ENCODE measurements at places on chromosomes 4 and X.

DNA sequence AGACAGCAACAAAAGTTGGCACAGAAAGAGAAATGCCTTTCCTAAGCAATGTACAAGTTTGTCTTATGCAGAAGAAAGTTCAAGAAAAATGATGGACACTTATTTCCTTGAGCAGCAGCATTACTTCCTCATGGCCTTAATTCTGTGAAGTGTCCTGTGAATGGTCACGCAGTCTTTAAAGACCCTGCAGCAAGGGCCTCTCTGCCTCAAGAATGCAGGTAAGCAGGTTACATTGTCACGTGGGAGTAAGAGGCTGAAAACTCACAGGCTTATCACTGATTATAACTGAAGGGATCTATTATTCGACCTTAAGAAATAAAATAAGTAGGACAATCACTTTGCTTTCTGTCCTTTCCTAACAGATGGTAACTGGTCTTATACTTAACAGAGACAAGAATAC is 109.1 kb downstream of the ATP8A1 start:
- no peak for DNase-seq
- H3K27ac ChIP-seq: no peak overlapping the region
- no peaks in the 10 kb centered on the region for H3K4me1 ChIP-seq
- peaks cover 16% of the 10 kb centered on the region for H3K36me3 ChIP-seq

GRCh38 chr4:94889946-94890345 is 132.2 kb downstream of the BMPR1B start:
- H3K36me3 ChIP-seq: no peaks in the 10 kb centered on the region
- no peak overlapping the region for H3K4me3 ChIP-seq
- DNase-seq: no peak
- H3K27me3 ChIP-seq: no peaks in the 10 kb centered on the region
- H3K27ac ChIP-seq: no peak overlapping the region
- H3K4me1 ChIP-seq: no peaks in the 10 kb centered on the region

GRCh38 chr4:40763228-40763716 is 13.5 kb downstream of the NSUN7 start:
- peaks cover 7% of the 10 kb centered on the region for H3K4me1 ChIP-seq
- no peak for DNase-seq
- H3K27ac ChIP-seq: no peak overlapping the region
- H3K4me3 ChIP-seq: no peak overlapping the region
- no peaks in the 10 kb centered on the region for H3K27me3 ChIP-seq

GRCh38 chr4:2250357-2251072 is 8.6 kb upstream of the HAUS3 start:
- peaks cover 5% of the 10 kb centered on the region for H3K4me1 ChIP-seq
- H3K27me3 ChIP-seq: no peaks in the 10 kb centered on the region
- H3K36me3 ChIP-seq: peaks cover 13% of the 10 kb centered on the region
- no peak for DNase-seq

DNA sequence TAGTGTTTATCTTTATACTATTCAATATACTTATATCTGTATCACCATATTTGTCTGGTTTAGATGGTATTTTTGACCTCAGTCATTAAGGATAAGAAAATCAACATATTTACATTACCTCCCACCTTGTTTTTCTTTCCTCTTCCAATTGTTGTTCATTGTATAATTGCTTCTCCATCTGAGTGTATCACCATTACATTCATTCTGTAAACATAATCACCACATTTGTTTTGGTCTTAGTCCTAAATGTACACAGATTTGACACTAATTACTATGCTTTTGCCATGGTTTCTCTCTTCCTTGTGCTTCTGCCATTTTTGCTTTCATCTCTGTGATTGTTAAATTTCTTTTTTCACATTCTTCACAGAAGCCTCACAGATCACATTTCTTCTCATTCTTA is 12.7 kb downstream of the ARMCX6 start:
- DNase-seq: no peak
- H3K4me3 ChIP-seq: no peak overlapping the region
- H3K4me1 ChIP-seq: no peaks in the 10 kb centered on the region
- H3K36me3 ChIP-seq: no peaks in the 10 kb centered on the region

DNA sequence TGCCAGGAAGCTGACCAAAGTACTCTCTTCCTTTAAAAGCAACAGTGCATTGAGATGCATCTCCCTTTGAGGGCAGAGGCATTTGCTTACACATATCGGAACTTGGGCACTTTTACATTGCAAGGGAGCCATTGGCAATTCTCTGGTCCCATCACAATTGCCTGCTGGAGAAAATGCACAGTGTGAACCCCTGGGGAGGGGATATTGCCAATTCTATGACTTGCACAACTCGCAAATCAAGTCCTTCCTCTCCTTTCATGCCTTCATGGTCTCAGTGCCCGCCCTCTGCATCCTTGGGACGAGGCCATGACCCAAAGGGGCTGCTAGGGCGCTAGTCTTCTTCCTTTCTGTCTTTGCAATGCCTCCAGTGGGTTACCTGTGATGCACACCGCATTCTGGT is 14.9 kb upstream of the PDZD4 start:
- no peaks in the 10 kb centered on the region for H3K36me3 ChIP-seq
- no peak for DNase-seq
- peaks cover 6% of the 10 kb centered on the region for H3K27me3 ChIP-seq
- no peak overlapping the region for H3K4me3 ChIP-seq
- H3K4me1 ChIP-seq: no peaks in the 10 kb centered on the region
- H3K27ac ChIP-seq: no peak overlapping the region

DNA sequence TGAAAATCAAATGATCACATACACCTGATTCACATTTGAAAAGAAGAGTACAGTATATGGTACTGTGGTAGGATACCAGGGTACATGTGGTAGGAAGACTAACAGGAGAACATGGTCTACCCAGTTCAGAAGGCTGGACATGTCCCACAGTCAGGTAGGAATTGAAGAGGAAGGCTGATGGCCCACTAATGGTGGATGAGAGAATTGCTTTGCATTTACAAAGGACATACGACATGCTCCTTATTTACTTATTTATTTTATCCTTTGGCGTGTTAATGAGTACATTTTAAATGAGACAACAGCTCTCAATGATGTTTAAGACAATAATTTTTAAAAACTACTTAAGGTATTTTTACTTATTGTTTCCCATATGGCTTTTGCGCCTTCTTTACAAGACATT is 106.7 kb upstream of the BMP2K start:
- H3K4me1 ChIP-seq: peaks cover 50% of the 10 kb centered on the region
- no peak overlapping the region for H3K4me3 ChIP-seq
- no peak for DNase-seq
- H3K27me3 ChIP-seq: no peaks in the 10 kb centered on the region
- no peak overlapping the region for H3K27ac ChIP-seq
- no peaks in the 10 kb centered on the region for H3K36me3 ChIP-seq

DNA sequence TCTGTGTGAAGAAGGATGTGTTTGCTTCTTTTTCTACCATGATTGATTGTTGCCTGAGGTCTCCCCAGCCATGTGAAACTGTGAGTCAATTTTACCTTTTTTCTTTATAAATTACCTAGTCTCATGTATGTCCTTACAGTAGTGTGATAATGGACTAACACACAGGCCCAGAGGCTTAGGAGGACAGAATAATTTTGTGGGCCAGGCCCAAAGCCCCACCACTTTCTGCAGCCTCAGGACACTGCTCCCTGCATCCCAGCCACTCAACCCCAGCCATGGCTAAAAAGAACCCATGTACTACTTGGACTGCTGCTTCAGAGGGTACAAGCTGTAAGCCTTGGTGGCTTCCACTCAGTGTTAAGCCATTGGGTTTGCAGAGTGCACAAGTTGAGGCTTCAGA is 512.7 kb upstream of the CT83 start:
- H3K4me1 ChIP-seq: no peaks in the 10 kb centered on the region
- H3K27ac ChIP-seq: no peak overlapping the region
- H3K27me3 ChIP-seq: no peaks in the 10 kb centered on the region
- DNase-seq: no peak

DNA sequence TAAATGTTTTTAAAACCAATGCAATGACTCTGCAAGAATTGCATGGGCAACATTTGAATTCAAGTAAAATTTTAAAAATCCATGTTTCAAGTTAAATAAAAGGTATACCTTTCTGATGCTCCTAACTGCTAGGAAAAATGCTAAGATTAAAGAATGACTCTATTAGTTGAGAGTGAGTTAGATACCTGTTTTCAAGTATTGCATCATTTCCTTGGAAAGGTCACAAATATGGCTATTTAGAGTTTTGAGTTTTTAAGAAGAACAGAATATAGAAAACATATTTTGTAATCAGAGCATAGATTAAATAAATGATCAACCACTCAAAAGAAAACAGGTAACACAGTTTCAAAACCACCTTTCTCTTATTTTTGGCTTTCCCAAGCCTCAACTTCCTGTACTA is 18.3 kb upstream of the NPY2R start:
- no peak for DNase-seq
- no peaks in the 10 kb centered on the region for H3K4me1 ChIP-seq
- H3K4me3 ChIP-seq: no peak overlapping the region
- H3K27me3 ChIP-seq: no peaks in the 10 kb centered on the region
- no peaks in the 10 kb centered on the region for H3K36me3 ChIP-seq

GRCh38 chrX:10667143-10667542 is 46.8 kb upstream of the MID1 start:
- H3K4me3 ChIP-seq: no peak overlapping the region
- peaks cover 5% of the 10 kb centered on the region for H3K27me3 ChIP-seq

- H3K27ac ChIP-seq: no peak overlapping the region
- H3K4me1 ChIP-seq: peaks cover 34% of the 10 kb centered on the region
- DNase-seq: no peak
- no peak overlapping the region for H3K4me3 ChIP-seq
Measured at GRCh38 chr4:101186567-101187184, 160.7 kb downstream of the PPP3CA start.

DNA sequence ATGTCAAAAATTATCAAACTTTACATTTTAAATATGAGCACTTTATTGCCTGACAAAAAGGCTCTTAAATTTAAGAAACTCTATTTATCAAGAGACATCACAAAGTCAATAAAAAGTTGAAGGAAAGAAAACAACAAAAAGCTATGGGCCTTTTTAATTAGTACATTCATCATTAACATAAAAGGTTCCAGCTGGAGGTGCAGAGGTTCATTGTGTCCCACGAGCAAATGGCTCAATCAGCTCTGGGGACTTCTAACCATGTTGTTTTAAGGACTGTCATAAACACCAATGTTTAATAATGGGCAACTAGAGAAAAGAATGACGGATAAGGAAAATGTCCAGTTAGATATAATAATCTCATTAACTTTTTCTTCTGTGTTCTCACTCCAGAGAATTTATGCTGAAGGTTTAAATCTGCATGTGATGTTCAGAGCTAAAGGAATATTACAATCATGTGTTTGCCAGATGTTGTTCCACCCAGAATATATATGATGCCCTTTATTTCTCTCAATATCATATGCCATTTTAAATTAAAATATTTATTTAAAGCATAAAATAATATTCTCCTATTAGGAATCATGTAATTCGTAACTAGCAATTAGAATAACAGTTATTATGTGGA is 840.3 kb upstream of the ADGRL3 start:
- no peaks in the 10 kb centered on the region for H3K27me3 ChIP-seq
- no peak overlapping the region for H3K4me3 ChIP-seq
- H3K36me3 ChIP-seq: no peaks in the 10 kb centered on the region
- DNase-seq: no peak
- no peak overlapping the region for H3K27ac ChIP-seq
- no peaks in the 10 kb centered on the region for H3K4me1 ChIP-seq

GRCh38 chrX:49177338-49177833 is 5.7 kb downstream of the PLP2 start:
- H3K36me3 ChIP-seq: peaks cover 36% of the 10 kb centered on the region
- H3K27ac ChIP-seq: no peak overlapping the region
- no peaks in the 10 kb centered on the region for H3K27me3 ChIP-seq
- peaks cover 29% of the 10 kb centered on the region for H3K4me1 ChIP-seq

- DNase-seq: no peak
- H3K27ac ChIP-seq: no peak overlapping the region
- peaks cover 2% of the 10 kb centered on the region for H3K27me3 ChIP-seq
Measured at GRCh38 chr4:148649652-148650331, 207.6 kb upstream of the NR3C2 start.

- no peaks in the 10 kb centered on the region for H3K4me1 ChIP-seq
- no peak for DNase-seq
- peak overlapping the region; percentile 41 for H3K27ac ChIP-seq
- no peak overlapping the region for H3K4me3 ChIP-seq
- no peaks in the 10 kb centered on the region for H3K27me3 ChIP-seq
Measured at GRCh38 chrX:30831082-30831481, 58.0 kb downstream of the TAB3 start.

- no peaks in the 10 kb centered on the region for H3K27me3 ChIP-seq
- H3K4me3 ChIP-seq: no peak overlapping the region
- H3K36me3 ChIP-seq: no peaks in the 10 kb centered on the region
- DNase-seq: no peak
Measured at GRCh38 chr4:1194010-1194900, 21.9 kb upstream of the SPON2 start.

DNA sequence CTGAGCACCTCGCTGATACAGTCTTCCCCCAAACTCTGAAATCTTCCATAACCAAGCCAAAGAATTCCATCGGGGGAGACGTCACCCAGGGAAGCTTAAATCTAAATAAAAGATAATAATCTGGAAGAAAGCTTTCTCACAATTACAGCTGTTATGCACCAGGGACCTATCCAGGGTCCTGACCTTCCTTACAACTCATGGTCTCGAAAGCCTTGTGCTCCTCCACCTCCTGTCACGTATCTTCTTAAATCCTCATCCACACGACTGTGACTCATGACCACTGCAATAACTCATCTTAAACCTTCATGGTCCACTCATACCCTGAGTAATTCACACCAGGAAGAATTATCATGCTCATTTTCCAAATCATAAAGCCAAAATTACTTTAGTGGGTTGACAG is 166.8 kb upstream of the FRG1 start:
- DNase-seq: no peak
- H3K4me3 ChIP-seq: no peak overlapping the region
- no peaks in the 10 kb centered on the region for H3K27me3 ChIP-seq
- H3K27ac ChIP-seq: no peak overlapping the region

DNA sequence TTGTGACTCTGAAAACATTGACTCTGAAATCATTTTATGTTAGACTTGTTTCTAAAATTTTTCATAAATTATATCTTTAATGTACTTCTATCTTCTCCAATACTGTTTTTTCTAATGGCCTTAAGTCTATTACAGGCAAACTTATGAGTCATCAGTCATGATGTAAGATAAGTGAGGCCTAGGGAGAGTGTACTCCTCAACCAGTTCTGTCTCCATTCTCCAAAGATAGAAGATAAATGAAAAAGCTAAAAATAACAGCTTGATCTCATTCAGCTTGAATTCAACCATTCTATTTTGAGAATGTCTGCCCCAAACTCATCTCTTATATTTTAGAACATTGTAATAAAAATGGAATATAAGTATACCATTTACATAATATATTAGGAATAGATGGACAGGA is 34.5 kb downstream of the STBD1 start:
- H3K27ac ChIP-seq: no peak overlapping the region
- H3K4me1 ChIP-seq: no peaks in the 10 kb centered on the region
- H3K4me3 ChIP-seq: no peak overlapping the region
- H3K27me3 ChIP-seq: peaks cover 4% of the 10 kb centered on the region
- H3K36me3 ChIP-seq: no peaks in the 10 kb centered on the region
- DNase-seq: no peak

GRCh38 chr4:40820101-40820500 is 70.3 kb downstream of the NSUN7 start:
- DNase-seq: no peak
- peaks cover 5% of the 10 kb centered on the region for H3K4me1 ChIP-seq
- no peaks in the 10 kb centered on the region for H3K36me3 ChIP-seq
